ENCODE measurements at places on chromosomes 2 and 18. TPM values are rescaled to one million over a fixed set of nuclear protein-coding genes. Genes with fewer than 3 reads are reported as not detected.

The HJURP gene
- total RNA-seq, result 93.0 TPM

The PLCL1 gene
- not detected for total RNA-seq

The CNRIP1 gene
- total RNA-seq, result 2.3 TPM

The TUBB8B gene
- not detected for total RNA-seq

The XDH gene
- total RNA-seq, result 0.96 TPM

The LRRC30 gene
- not detected for total RNA-seq

The DNAJC27 gene
- 1.6 TPM for total RNA-seq

The CDH19 gene
- total RNA-seq, result 1.5 TPM

The CPO gene
- total RNA-seq, result not detected

Data from A549 treated with ZK216348 at 1 μM for 4 hours (cell line).